ENCODE measurements at places on chromosomes 6 and 20.

GRCh38 chr6:158801655-158802294 is 17.4 kb downstream of the EZR start:
- no peak for DNase-seq

DNA sequence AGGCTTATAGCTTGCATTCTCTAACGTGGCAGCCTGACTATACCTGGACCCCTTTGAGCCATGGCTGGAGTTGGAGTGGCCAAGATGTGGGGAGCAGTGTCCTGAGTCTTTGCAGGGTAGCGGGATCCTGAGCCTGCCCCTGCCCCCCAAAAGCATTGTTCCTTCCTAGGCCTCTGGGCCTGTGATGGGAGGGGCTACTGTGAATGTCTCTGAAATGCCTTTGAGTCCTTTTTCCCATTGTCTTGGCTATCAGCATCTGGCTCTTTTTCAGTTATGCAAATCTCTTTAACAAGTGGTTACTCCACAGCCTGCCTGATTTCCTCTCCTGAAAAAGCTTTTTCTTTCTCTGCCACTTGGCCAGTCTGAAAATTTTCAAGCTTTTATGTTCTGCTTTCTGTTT is 17.0 kb upstream of the PRL start:
- DNase-seq: no peak

GRCh38 chr6:54431466-54431865 is 123.2 kb downstream of the TINAG start:
- no peak for DNase-seq

DNA sequence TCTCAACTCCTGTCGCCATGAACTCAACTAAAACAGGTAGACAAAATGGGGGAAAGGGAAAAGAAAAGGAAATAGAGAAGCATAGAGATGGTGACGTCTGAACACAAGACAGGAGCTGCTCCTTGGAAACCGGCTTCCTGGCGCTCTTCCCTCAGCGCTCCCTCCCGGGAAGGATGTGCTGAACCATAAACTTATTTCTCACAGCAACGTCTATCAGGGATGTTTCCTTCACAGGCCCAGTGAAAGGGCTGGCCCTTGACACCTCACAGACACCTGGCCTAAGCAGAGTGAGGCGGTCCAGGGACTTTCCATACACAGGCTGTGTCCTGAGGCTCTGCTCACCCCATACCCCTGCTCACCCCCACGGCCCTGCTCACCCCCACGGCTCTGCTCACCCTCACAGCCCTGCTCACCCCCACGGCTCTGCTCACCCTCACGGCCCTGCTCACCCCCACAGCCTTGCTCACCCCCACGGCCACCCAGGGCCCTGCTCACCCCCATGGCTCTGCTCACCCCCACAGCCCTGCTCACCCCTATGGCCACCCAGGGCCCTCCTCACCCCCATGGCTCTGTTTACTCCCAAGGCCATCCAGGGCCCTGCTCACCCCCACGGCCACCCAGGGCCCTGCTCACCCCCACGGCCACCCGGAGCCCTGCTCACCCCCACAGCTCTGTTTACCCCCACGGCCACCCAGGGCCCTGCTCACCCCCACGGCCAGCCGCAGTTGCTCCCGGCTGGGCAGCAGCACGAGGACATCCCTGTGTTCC is 653 bp downstream of the FRMD1 start:
- no peak for DNase-seq

DNA sequence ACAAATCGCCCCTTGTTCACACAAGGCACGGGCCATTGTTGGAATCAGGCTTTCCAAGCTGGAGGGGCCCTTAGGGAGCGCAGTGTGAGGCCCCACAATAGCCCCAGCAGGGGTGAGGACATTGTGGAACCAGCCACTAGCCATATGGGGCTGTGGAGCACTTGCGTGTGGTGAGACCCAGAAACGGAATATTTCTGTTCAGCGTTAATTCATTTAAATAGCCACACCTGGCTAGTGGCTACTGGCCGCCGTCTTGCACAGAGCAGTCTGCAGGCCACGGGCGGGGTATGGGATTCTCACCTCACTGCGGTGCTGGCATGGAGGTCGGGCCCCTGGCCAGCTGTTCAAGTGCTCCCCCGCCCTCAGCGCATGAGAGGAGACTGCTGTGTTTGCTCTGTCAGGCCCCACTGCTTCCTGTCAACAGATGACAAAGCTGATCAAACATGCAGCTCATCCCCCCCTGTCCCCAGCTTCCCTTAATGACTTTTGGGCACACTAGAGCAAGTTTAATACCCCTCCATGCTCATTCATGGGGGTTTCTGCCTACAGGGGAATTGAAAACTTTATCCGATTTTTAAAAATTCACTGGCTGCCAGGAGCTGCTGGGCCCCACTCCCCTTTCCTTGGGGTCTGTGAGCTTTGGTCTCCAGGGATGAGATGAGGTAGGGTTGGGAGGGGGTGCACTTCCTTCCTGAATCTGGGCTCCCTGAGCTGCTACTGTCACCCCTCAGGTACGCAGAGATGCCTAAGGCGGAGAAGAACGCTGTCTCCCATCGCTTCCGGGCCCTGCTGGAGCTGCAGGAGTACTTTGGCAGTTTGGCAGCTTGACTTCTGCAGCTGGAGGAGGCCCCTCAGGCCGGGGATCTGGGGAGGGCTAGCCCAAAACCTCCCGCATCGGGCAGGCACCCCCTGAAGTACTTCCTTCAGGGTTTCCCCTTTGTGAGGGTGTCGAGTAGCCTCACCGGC is 13.6 kb downstream of the ITPA start:
- DNase-seq: peak; percentile 51

DNA sequence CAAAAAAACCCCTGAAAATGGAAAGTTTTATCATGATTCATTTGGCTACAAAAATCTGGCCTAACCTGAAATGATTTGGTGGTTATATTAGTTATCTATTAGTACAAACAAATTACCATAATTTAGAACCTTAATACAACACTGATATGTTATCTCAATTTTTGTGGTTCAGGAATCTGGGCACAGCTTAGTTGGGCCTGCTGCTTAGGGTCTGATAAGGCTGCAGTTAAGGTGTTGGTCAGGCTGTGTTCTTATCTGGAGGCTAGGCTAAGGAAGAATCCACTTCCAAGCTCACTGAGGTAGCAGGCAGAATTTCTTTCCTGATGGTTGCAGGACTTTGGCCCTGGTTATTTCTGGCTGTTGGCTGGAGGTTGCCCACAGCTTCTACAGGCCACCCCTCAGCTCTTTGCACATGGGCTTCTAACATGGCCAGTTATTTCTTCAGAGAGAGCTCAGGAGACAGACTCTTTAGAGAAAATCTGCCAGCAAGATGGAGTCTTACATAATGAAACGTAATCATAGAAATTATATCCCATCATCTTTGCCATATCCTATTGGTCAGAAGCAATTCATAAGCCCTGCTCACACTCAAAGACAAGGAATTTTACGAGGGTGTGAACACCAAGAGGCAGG is 11.4 kb downstream of the TRIM38 start:
- DNase-seq: no peak

DNA sequence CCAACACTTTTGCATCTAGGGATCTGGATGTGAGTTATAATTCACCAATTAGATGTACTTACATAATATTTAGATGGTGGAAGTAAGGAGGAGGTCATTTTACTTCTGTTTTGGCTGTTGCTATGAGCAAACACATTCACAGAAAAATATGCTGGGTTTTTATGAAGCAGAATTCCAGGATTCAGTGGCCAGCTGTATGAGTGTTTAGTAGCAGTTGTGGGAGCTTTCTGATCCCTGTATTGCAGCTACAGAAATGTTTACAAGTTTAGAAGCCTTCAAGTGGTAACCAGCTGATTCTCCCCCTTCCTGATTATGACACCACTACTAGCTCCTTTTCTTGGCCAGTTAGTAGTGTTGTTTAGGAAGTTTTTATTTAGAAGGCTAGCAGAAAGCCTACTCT is 177.0 kb downstream of the TENT5A start:
- DNase-seq: no peak

DNA sequence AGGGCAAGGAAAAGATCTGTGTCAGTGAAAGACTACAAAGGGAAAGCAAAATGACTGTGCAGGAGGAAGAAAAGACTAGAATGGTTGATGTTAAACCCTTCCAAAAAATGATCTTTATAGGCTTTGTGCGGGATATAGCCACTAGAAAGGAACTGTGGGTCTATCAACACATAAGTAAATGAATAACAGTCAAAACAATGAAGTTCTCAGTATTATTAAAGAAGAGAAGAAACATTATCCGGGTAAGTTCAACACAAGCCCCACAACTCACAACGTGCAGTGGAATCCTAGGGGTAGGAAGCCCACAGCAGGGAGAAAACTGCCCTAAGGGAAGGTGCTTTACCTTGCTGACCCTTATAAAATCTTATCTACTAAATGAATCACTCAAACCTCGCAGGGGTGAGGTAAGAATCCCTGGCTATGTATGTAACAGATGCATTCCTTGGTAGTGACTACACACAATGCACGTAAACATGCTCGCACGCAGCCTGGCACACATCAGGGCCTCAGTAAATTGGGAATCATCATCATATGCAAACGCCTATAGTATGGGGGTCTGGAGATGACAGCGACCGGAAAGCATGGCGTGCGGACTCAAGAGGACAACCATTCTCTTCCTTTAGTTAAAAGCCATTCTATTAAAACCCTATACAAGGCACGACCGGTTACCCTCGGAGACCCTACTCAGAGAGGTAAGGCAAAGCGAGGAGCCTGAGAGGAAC is 11.3 kb downstream of the TFAP2A start:
- DNase-seq: peak; percentile 53

GRCh38 chr6:54958446-54958845 is 111.9 kb downstream of the FAM83B start:
- no peak for DNase-seq

- DNase-seq: no peak
These were observed 39.8 kb upstream of the ARHGAP18 start for GRCh38 chr6:129749749-129750120.

DNA sequence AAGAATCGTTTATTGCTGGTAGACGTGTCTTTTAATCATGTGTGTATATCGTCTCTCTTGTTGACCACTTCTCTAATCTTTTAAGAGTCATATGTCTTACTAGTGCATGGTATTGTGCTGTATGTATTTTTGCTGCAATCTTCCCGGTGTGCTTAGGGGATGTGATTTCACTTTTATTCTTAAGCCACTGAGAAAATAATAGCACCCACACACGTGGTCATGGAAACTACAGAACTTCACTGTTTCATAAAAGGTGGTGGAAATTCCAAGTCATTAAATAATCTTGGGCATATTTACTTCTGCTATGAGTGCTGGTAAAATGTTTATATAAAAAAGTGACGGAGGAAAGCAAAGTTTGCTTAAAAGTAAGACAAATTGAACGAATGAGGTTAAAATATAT is 3.0 kb upstream of the CDYL start:
- no peak for DNase-seq

DNA sequence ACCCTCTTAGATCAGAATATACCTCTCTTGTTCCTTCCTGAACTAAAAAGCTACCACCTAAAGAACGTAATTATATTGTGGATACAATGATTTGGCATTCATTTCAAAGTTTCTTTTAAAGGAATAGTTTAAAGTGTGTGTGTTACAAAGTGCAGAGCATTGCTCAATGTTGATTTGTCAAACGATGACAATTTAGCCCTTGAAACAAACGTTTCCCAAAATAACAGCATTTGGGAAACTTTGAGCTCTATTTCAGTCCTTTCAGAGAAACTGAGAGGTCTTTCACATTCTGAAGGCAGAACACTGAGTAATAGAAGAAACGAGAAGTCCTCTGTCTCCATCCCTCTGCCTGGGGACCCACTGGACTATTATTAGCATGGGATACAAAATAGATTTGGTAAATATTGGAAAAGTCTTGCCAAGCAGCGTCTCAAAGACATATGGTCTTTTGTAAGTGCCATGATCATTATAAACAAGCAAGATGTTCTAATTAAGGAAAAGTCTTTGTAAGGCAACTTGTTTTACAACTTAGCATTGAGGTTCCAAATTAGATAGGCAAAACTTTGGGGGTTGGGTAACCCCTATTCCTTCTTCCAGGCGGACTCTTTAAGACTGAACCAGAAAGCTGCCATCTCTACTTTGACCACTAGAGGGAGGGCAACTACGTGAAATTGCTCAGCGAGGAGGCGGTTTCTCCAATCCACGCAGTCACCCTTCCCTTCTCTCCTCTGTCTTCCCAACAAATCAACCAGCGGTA is 208.8 kb downstream of the RNF144B start:
- peak; percentile 28 for DNase-seq

DNA sequence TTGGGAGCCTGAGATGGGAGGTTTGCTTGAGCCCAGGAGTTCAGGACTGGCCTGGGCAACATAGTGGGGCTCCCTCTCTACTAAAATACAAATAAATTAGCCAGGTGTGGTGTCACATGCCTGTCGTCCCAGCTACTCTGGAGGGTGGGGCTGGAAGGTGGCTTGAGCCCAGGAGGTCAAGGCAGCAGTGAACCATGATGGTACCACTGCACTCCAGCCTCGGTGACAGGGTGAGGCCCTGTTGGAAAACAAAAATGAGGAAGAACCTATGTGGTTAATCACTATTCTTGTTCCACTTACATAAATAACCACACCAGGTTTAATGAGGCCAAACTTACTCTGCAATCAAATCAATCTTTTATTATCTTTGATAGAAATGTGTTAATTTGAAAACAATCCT is 5.4 kb downstream of the PPDPF start:
- DNase-seq: no peak

DNA sequence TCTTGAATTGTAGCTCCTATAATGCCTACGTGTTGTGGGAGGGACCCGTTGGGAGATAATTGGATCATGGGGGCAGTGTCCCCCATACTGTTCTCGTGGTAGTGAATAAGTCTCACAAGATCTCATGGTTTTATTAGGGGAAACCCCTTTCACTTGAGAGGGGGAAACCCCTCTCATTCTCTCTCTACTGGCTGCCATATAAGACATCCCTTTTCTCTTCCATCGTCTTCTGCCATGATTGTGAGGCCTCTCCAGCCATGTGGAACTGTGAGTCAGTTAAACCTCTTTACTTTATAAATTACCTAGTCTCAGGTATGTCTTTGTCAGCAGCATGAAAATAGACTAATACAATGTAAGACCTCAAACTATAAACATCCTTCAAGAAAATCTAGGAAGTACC is 23.1 kb downstream of the PAQR8 start:
- no peak for DNase-seq

DNA sequence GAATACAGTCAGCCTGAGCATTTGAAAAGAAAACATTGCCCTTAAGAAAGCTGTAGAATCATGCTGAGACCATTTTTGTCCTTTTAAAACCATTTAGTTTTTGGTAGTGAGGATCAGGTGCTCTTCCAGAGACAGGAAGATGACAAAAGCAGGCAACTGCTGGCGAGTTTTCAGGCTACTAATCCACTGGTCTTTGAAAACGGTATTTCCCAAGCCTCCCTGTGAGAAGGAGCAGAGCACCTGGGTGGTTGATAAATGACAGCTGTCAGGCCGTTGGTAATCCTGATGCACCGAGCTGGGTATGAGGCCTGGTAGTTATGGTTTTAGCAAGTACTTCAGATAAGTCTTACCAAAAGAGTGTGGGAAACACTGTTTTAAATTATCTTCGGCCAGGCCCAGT is 10.1 kb upstream of the SEC63 start:
- no peak for DNase-seq

- DNase-seq: no peak
These were observed 13.8 kb downstream of the GZF1 start for GRCh38 chr20:23375827-23376226.

GRCh38 chr6:36018339-36018738 is 6.1 kb downstream of the SLC26A8 start:
- DNase-seq: no peak
